ENCODE measurements at places on chromosomes 4 and X. TPM values are rescaled to one million over a fixed set of nuclear protein-coding genes. Genes with fewer than 3 reads are reported as not detected.

ETDB gene
- not detected for total RNA-seq

- no peak overlapping the region for H3K27ac ChIP-seq
- H3K27me3 ChIP-seq = no peaks in the 10 kb centered on the region
- H3K4me1 ChIP-seq = no peaks in the 10 kb centered on the region
- H3K36me3 ChIP-seq = no peaks in the 10 kb centered on the region
- H3K4me3 ChIP-seq = no peak overlapping the region
Observed at GRCh38 chr4:103307453-103308247, 109.5 kb upstream of the CENPE start.

DNA sequence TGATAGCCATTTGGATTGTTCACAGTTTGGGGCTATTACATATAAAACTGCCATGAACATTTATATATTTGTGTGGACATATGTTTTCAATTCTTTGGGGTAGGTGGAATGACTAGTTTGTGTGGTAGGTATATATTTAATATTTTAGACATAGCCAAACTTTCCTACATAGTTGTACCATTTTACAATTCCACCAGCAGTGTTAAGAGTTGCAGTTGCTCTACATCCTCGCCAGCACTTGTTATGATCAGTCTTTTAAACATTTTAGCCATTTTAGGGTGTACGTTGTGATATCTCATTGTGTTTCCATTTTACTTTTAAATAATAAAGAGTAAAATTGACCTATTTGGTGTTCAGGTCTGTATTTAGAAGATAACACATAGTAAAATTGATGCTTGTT lies 76.6 kb downstream of the ZFX start:
- no peaks in the 10 kb centered on the region for H3K4me1 ChIP-seq
- no peak overlapping the region for H3K4me3 ChIP-seq
- H3K27ac ChIP-seq = no peak overlapping the region
- no peaks in the 10 kb centered on the region for H3K36me3 ChIP-seq
- DNase-seq = no peak

- no peaks in the 10 kb centered on the region for H3K27me3 ChIP-seq
- no peak for DNase-seq
- no peak overlapping the region for H3K4me3 ChIP-seq
- H3K36me3 ChIP-seq = peaks cover 4% of the 10 kb centered on the region
Observed at GRCh38 chr4:186204103-186204559, 12.8 kb downstream of the CYP4V2 start.

DNA sequence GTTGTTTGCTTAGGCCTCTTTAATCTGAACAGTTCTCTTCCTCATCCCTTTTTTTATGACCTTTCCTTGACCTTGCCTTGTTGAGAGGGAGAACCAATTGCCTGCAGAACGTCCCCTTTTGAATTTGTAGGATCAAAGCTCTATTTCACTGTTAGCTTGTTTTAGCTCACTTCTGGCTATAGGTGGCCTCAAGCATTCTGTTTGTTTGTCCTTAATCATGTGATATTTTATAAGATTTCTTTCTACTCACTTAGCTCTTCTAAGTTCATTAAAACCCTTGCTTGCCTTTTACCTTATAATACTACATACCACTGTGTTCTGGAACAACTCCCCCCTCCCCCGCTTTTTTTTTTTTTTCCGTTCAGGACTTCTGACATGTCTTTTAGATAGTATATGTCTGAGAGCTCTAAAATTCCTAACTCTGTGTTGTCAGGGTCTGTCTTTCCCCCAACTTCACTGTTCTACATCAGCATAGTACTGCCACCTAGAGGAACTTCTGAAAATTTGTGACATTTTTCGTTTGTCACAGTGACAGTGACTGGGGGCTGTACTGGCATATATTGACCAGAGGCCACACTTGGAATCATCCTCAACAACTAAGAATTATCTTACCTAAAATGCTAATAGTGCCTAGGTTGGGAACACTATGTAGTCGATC lies 128.5 kb downstream of the LARP7 start:
- no peak overlapping the region for H3K4me3 ChIP-seq
- H3K36me3 ChIP-seq = no peaks in the 10 kb centered on the region
- peaks cover 6% of the 10 kb centered on the region for H3K4me1 ChIP-seq
- no peak overlapping the region for H3K27ac ChIP-seq

GRCh38 chr4:72899214-72899613 lies 170.3 kb downstream of the COX18 start:
- H3K4me1 ChIP-seq = peaks cover 7% of the 10 kb centered on the region
- no peak overlapping the region for H3K4me3 ChIP-seq

GRCh38 chrX:19760841-19761512 lies 126.4 kb downstream of the SH3KBP1 start:
- no peaks in the 10 kb centered on the region for H3K27me3 ChIP-seq
- H3K4me1 ChIP-seq = no peaks in the 10 kb centered on the region
- DNase-seq = no peak
- no peaks in the 10 kb centered on the region for H3K36me3 ChIP-seq

GRCh38 chrX:139508099-139508498 lies 22.4 kb upstream of the F9 start:
- no peaks in the 10 kb centered on the region for H3K36me3 ChIP-seq
- no peaks in the 10 kb centered on the region for H3K4me1 ChIP-seq
- no peak overlapping the region for H3K4me3 ChIP-seq
- DNase-seq = no peak

- no peaks in the 10 kb centered on the region for H3K36me3 ChIP-seq
- DNase-seq = no peak
- H3K27me3 ChIP-seq = no peaks in the 10 kb centered on the region
- H3K4me3 ChIP-seq = no peak overlapping the region
- no peak overlapping the region for H3K27ac ChIP-seq
- no peaks in the 10 kb centered on the region for H3K4me1 ChIP-seq
Observed at GRCh38 chrX:17160975-17161374, 214.0 kb upstream of the NHS start.
